T-helper 17 cell (primary cell): ENCODE measurements at places on chromosomes 2 and 18. TPM values are rescaled to one million over a fixed set of nuclear protein-coding genes. Genes with fewer than 3 reads are reported as not detected.

The C1GALT1C1L gene
- not detected for total RNA-seq

The CDH2 gene
- 0.37 TPM for total RNA-seq

The IL1F10 gene
- not detected for total RNA-seq

The IL36G gene
- total RNA-seq, result not detected

The NCKAP5 gene
- total RNA-seq, result not detected

The ECEL1 gene
- not detected for total RNA-seq

The TAF1B gene
- total RNA-seq, result 15.3 TPM

- no peak for DNase-seq
These were observed 10.2 kb upstream of the CABYR start for GRCh38 chr18:24128700-24129099.

DNA sequence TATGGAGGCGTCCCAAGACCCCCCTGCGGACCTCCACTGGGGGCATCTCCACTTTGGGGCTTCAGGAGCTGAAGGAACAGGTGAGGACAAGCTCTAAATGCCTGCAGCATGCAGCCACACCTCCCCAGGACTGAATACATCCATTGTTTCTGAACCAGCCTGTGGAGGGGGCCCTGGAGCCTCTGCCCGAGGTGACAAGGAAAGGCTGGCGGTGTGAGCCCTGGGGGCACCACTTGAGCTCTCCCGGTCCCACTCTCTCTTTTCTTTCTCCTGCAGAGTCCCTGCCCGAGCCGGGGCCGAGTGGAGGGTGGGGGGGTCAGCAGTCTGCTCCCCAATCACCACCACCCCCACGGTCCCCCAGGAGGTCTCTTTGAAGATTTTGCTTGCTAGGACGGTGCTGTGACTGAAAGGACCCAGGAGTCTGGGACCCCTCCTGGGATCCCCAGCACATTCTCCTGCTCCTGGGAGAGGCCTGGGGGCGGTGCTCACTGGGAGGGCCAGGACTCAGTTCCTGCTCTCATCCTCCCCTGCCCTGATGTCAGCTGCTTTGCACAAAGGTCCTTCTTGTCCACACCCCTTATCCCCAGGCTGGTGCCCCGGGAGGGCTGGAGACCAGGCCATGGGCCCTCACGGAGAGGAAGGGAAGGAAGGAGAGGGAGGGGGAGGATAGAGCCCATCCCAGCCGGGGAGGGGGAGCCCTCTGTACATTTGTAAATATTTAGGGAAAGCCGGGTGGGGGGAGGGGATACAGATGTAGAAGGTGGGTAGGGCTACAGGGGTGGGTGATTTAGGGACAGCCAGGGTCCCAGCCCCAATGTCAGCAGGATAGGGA lies 5.7 kb downstream of the CHPF start:
- no peak for DNase-seq

- no peak for DNase-seq
These were observed 19.6 kb upstream of the VRK2 start for GRCh38 chr2:58027029-58027428.

GRCh38 chr2:144475569-144476275 lies 44.2 kb downstream of the ZEB2 start:
- DNase-seq, result no peak

DNA sequence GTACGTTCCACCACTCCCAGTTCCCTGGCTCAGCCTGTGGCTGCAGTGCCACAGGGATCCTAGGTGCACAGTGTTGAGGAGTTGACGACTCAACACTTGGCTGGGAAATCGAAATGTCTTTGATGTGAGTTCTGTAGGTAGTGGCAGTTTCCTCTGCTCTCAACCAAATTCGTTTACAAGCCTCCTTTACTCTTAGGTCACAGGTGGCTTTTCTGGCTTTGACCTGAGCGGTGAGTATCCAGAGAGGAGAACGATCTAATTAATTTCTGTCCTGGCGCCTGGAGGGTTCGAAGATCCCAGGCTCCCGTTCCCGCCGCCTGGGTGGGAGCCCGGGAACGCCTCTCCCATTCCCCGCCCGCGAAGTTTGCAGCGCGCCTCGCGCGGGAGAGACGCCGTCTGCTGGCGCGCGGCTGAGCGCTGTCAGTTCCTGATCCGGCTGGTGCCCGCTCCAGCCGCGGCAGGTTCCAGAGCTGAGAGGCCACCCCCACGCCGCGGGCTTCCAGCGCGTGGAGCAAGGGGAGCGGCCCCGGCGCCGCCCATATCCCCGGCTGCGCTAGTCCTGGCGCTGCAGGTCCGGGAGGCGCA lies at the start of gene LAMA3:
LAMA3 (plus strand) TSS at position 423 of the 585 bp plus-strand sequence. CDS start 231 bp downstream, outside the sequence.
- peak; percentile 26 for DNase-seq

GRCh38 chr2:155525199-155525598 lies 807.3 kb downstream of the NR4A2 start:
- DNase-seq, result no peak

GRCh38 chr2:221817052-221817451 lies 244.9 kb upstream of the EPHA4 start:
- DNase-seq, result no peak

DNA sequence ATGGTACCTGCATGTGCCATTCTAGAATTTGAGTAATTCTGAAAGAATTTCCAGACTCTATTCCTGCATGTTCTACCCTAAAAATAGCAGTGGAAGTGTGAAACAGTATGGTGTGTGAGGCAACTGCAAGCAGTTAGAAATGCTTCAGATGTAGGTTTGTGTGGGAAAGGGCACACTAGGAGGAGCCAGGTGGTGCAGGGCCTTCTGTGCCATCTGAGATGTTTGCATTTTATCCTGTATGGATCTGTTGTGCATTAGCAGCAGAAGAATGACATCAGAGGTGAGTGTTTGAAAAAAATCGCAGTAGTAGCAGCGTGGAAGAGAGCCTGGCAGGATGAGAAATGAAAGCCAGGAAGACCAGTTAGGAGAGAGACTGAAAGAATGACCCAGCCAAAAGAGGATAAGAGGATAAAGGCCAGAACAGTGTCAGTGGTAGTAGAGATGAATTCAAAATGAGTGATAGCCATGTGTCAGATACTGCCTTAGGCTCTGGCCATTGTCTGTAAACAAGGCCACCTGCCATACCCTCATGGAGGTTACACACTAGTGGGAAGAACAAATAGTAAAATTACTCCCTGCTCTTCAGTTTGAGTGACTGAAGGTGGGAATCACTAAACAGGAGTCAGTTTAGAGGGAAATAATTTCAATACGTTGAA lies 142.2 kb downstream of the PKP4 start:
- DNase-seq, result no peak

DNA sequence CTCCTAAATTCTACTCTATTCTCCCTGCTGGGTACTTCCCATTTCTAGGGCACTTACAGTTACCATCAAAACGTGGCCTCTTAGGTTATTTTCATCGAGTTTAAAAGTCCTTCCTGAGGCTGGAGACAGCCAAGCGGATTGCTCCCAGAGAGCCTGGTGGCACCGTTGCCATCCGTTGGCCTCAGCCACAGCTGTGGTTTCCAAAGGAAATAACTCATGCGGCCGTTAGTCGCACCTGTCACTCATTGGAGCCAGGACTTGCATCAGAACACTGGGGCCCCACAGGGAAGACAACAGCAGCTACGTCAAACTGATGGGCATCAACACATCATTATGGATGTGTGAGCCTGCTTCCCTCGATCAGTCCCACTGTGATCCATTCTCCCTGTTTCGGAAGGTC lies 453.4 kb downstream of the BCL11A start:
- no peak for DNase-seq

- DNase-seq, result no peak
These were observed 139.6 kb downstream of the TTC32 start for GRCh38 chr2:19762142-19762541.

DNA sequence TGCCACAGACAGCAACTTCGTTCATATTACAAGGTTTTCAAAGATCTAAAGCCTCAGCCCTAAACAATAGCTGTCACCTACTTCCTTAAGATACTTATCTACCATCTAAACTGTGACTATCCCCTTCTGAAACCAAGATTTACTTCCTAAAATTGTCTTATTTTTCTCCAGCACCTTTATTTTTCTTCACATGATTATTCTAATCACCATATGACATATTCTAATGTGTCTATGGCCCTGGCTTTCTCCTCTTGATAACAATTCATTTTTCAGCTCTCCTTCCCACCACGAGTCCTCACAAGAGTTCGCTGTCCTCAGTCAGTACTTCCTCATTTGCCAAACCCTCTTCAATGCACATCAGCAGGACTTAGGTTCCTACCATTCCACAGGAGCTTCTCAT lies 53.9 kb downstream of the RTTN start:
- DNase-seq, result no peak

- no peak for DNase-seq
These were observed 62.2 kb downstream of the RBMS1 start for GRCh38 chr2:160431441-160431840.

GRCh38 chr2:148955798-148956197 lies 80.8 kb downstream of the KIF5C start:
- DNase-seq, result no peak

- DNase-seq, result no peak
These were observed 275.9 kb upstream of the TCF4 start for GRCh38 chr18:55863876-55864275.

DNA sequence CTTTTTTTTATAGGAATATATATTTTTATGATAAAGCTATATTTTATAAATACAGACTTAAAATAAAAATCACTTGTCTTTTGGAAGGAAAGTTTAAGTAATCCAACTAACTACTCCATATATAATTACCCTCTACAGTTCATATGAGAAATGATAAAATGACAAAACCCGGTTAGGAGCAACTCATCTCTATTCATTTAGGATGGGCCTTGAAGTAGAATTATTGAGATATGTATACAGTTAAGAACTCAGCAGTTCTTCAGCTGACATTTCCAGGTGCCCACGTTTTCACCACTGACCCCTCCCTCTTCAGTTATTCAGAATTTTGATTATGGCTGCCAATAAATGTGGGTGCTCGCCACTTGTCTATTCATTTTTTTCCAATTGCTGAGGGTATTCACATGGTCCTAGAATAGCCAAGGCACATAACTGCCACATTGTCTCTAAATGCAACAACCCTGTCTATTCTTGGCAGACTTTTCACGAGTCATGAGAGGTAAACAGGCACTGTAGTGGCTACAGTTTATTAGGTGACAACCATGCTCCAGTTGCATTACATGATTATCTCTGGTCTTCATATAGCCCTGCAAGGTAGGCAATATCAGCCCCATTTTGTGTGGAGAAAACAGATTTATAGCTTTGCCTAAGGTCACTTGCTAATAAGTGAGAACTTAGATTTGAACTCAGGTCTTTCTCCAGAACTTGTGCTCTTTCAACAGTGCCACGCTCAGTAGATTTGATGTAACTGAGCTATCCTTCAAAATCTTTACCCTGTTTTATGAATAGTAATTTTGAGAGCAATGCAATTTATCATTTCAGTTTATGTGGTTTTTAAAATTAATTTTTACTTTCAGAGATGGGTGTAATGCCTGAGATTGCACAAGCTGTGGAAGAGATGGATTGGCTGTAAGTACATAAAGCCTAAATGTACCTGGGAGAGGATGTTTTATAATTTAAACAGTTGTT lies 2.9 kb downstream of the DDX1 start:
- no peak for DNase-seq

GRCh38 chr18:66495844-66496243 lies 108.0 kb downstream of the CDH19 start:
- DNase-seq, result no peak

DNA sequence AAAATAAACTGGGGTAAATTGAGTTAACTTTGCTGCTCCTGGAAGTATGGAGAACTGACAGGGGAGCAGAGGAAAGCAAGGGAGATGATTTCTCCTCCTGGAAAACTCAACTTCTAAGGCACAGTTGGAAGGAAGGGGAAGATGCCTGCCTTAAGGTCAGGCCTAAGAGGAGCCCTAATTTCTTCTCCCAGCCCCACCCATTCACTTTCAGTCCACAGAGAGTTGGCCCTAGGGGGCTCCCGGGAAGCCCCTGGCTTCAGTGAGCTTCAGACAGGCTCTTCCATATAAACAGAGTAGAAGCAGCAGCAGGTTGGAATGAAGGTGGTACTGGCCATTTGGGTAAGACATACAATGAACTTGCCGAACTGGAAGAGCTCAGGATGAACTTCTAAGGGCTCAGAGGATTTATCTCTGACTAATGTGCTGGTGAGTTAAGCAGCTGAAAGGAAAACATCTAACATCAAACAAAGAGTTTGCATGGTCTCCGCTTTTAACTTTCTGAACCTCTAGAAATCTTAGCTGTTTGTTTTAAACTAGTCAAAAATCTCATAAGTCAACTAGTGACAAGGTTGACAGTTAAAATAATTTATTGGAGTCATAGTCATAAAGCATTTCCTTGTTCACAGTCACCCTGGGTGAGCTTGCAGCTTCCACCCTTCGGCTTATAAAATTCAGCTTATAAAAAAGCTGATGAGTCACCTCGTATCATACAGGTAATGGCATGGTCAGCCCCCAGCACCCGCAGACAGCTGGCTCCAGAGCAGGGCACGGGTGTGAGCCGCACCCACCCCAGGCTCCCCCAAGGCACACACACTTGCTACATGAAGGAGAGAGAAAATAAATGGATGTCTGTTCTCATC lies 9.8 kb downstream of the MALL start:
- DNase-seq, result no peak

DNA sequence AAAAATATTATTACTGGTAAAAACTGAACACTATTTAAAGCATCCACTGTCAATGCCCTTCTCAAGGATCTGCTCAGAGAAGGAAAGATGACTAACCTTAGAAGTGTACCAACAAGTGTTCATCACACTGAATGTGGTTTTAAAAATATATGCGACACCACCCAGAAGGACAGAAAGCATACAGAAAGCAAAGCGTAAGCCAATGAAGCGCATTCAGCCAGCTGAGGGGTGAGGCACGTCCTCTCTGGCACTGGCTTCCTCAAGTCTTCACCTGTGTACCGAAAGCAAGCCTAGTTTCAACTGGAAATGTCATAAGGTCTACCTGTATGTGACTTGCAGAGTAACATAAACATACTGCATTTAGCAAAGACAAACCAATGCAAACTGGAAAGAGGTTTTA lies 88.8 kb downstream of the PSMG2 start:
- DNase-seq, result no peak

GRCh38 chr2:98465456-98466226 lies 21.0 kb downstream of the INPP4A start:
- peak; percentile 58 for DNase-seq

DNA sequence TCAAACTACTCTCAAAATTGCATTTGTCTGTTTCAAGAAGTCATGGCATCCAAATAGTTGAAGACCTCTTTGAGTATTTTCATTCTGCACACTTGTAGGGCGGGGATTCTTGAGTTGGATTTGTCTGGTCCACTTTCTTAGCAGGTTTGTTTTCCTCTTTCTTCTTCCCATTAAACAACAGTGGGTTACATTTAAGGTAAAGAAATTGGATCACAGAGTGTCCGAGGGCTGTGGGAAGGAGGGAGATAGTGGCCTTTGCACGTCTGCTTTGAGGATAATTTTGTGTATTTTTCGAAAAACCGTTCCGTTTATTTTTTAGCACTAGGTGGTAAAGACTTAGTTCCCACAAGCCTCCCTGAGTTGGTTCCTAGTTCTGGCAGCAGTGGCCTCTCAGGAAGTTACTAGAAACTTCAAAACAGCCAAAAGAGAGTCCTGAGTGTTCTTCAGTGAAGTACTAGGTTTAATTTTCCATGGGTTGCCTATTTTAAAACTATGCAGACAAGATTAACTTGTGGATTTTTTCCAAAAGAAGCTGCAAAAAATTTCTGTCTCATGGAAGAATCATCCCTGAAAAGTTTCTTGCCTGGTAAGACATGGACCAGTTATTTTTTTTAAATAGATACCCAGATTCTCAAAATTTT lies 107.9 kb downstream of the CDC42EP3 start:
- DNase-seq, result no peak
